ENCODE measurements at places on chromosomes 13 and 19. TPM values are rescaled to one million over a fixed set of nuclear protein-coding genes. Genes with fewer than 3 reads are reported as not detected.

The SYNGR4 gene
- total RNA-seq, result not detected

The ZNF626 gene
- total RNA-seq, result 16.5 TPM

DNA sequence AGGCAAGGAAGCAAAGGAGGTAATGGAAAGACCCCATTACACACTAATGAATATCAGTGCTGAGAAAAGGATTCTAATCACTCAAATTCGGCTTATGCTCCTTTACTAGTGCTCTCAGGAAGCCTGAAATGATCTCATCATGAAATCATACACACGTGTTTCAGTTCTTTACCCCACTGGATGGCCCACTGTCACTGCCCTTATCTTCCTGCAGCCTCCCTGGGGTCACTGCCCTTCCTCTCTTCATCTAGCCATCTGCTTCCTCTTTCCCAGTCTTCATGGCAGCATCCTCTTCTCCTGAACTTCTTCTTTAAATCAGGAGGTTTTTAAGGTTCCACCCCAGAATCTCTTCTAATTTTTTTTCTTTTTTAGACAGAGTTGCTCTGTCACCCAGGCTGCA is 27.9 kb upstream of the EEF1AKMT1 start:
- DNase-seq, result no peak

DNA sequence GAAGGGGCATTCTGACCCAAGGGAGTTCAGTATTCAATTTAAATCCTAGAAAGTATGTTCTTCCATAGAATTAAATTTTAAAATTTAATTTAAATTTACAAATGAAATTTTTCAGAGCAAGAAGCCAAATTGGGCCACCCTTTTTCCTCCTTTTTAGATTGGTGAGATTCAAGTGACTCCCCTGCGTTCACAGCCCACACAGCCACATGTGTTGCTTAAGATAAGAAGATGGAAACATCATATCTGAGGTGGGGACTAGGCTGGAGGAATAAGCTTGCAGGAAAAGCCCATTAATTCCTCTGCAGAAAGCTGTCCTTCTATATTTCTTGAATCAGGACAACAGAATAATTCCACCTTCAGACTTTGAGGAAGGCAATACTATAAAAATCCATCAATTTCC is 392.7 kb upstream of the ZNF507 start:
- no peak for DNase-seq
